ENCODE measurements at places on chromosomes 7 and 10.

GRCh38 chr7:84948634-84949033 lies 238.2 kb downstream of the SEMA3D start:
- H3K4me3 ChIP-seq: no peak overlapping the region
- no peak overlapping the region for H3K27ac ChIP-seq
- no peaks in the 10 kb centered on the region for H3K4me1 ChIP-seq

DNA sequence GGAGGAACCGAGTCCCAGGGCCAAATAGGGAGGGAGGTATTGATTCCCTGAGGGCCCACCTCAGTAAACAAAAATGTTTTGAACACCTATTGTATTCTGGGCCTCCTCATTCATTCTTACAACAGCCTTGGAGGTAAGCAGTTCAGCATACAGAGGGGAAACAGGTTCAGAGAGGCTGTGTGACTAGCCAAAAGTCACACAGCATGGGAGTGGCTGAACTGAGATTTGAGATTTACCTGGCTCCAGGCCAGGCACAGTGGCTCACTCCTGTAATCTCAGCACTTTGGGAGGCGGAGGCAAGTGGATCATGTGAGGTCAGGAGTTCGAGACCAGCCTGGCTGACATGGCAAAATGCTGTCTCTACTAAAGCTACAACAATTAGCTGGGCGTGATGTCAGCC lies 107.2 kb downstream of the TMEM130 start:
- DNase-seq: no peak
- H3K27ac ChIP-seq: no peak overlapping the region
- H3K27me3 ChIP-seq: no peaks in the 10 kb centered on the region
- H3K36me3 ChIP-seq: no peaks in the 10 kb centered on the region
- no peaks in the 10 kb centered on the region for H3K4me1 ChIP-seq

GRCh38 chr7:106545275-106545674 lies 115.7 kb downstream of the CCDC71L start:
- H3K36me3 ChIP-seq: no peaks in the 10 kb centered on the region
- no peak overlapping the region for H3K4me3 ChIP-seq
- H3K27me3 ChIP-seq: no peaks in the 10 kb centered on the region
- no peak for DNase-seq

DNA sequence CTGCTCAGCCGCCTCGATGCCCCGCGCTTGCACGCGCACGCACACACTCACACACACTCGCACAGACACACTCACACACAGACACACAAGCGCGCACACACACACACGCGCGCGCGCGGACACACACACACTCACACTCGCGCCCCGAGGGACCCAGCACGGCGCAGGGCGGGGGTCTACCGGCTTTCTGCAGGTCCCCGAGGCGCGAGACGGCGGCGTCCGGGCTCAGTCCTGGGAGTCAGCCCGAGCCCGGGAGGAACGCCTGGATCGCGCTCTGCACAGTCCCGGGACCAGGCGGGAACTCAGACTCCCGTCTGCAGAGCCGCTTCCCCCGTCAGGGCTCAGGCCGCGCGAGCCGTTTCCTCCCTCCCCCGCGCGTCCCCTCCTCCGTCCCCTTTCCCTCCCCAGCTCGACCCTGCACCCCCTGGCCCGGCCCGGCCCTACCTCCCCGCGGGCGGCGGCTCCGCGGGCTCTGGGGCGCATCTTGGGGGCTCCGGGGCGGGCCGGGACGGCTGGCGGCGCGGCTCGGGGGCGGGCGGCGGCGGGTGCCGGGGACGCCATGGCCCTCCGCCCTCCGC lies 464 bp downstream of the DENND2A start:
- H3K27me3 ChIP-seq: no peaks in the 10 kb centered on the region
- peaks cover 3% of the 10 kb centered on the region for H3K4me1 ChIP-seq
- no peaks in the 10 kb centered on the region for H3K36me3 ChIP-seq
- no peak overlapping the region for H3K27ac ChIP-seq
- H3K4me3 ChIP-seq: peak overlapping the region; percentile 25

DNA sequence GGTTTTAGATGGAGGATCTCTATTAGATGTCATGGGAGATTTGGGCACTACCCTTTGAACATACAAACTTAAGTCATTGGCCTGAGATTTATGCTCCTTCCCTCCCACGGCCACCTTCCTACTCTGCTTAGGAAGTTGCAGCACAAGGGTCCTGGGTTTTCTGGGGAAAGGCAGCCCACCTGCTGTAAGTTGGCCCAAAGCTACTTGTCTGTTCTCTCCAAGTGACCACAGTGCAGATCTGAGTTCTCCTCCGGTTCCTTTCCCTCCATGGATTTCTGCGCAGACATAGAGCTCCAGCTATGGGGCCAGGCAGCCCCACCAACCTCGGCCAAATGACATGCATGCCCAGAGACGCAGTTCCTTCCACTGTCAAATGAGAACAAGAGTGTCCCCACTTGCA lies 12.8 kb upstream of the C10orf53 start:
- no peaks in the 10 kb centered on the region for H3K4me1 ChIP-seq
- DNase-seq: no peak
- H3K36me3 ChIP-seq: no peaks in the 10 kb centered on the region
- no peaks in the 10 kb centered on the region for H3K27me3 ChIP-seq

- H3K36me3 ChIP-seq: no peaks in the 10 kb centered on the region
- H3K4me3 ChIP-seq: no peak overlapping the region
- no peak overlapping the region for H3K27ac ChIP-seq
- no peak for DNase-seq
- H3K4me1 ChIP-seq: no peaks in the 10 kb centered on the region
These were observed 24.9 kb downstream of the COL28A1 start for GRCh38 chr7:7510794-7511193.

DNA sequence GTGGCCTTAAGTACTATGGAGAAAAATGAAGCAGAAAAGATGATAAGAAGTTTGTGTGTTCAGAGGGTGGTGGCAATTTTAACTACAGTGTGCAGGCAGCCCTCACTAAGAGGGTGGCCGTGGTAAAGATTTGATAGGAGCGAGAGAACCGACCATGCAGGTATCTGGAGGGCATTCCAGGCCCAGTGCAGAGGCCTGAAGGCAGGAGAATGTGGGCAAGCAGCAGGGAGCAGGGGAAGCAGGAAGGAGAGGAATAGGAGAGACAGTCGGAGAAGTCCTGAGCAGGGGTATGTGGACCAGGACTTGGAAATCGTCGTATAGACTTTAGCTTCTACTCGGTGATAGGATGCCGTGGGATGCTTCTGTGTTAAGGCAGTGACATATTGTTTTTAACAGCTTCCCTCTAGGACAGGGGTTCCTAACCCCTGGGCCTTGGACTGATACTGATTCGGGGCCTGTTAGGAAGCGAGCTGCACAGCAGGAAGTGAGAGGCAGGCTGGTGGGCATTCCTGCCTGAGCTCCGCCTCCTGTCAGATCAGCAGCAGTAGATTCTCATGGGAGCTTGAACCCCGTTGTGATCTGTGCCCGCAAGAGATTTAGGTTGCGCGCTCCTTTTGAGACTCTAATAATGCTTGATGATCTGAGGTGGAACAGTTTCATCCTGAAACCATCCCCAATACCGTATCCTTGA lies 227.2 kb downstream of the CCDC3 start:
- no peaks in the 10 kb centered on the region for H3K27me3 ChIP-seq
- no peaks in the 10 kb centered on the region for H3K36me3 ChIP-seq
- H3K4me3 ChIP-seq: no peak overlapping the region
- no peak for DNase-seq
- H3K4me1 ChIP-seq: no peaks in the 10 kb centered on the region

DNA sequence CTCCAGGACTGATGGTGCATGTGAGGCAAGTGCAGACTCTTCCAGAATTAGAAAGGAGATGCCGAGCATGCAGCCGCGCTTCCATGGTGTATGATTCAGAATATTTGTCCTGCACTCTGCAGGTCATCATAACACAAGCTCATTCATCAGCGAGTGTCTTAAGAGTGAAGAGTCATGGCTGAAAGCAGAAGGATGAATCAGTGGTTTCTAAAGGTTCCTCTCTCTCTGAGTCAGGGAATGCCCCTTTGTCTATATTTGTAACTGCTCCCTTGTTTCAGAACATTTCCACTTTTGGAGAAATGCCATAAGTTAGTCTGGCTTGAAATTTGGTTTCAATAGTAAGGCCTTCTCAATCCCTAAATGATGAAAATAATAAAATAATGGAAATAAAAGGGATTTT lies 52.3 kb downstream of the HECW1 start:
- H3K4me3 ChIP-seq: no peak overlapping the region
- peak; percentile 37 for DNase-seq
- no peaks in the 10 kb centered on the region for H3K36me3 ChIP-seq

GRCh38 chr10:127046975-127047877 lies 142.0 kb downstream of the DOCK1 start:
- no peak overlapping the region for H3K4me3 ChIP-seq
- no peaks in the 10 kb centered on the region for H3K4me1 ChIP-seq
- H3K27ac ChIP-seq: no peak overlapping the region
- DNase-seq: no peak

- H3K4me3 ChIP-seq: no peak overlapping the region
- no peaks in the 10 kb centered on the region for H3K36me3 ChIP-seq
- no peak overlapping the region for H3K27ac ChIP-seq
These were observed 144.7 kb downstream of the ARHGAP22 start for GRCh38 chr10:48460182-48460581.

DNA sequence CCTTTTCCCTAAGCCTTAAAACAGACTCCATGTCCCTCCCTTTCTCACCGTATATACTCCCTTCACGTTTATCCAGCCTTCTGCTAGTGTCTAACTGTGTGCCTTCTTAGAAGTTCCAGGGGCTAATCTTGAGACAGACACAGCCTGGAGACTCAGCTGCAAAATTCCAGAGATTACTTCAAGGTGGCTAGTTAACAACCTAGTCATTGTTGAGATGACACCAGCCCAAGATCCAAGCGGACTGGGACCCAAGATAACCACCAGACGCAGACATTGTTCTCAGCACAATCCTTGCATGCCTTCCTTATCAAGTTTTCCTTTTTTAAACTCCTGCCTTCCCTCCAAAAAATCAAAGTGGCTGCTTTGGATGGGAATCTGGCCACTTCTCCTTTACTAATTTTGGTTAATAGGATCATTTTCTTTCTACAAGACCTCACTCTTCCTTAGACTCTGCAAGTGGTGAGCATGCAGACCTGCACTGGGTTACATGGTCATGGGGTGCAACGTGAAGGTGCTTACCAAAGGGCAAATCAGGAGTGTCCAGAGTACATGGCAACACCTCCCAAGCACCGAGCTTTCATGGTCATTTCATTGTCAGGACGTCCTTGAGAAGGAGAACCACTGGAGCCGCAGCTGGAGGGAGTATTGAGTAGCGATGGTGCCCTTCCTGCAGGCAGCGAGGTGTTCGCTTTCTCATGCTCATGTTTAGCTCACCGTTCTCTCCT lies 69.7 kb downstream of the ANLN start:
- H3K4me1 ChIP-seq: no peaks in the 10 kb centered on the region
- no peaks in the 10 kb centered on the region for H3K36me3 ChIP-seq
- H3K27ac ChIP-seq: no peak overlapping the region
- no peaks in the 10 kb centered on the region for H3K27me3 ChIP-seq
- DNase-seq: no peak
- H3K4me3 ChIP-seq: no peak overlapping the region

GRCh38 chr10:59027975-59028655 lies 148.3 kb upstream of the PHYHIPL start:
- H3K27me3 ChIP-seq: no peaks in the 10 kb centered on the region
- no peak for DNase-seq
- no peaks in the 10 kb centered on the region for H3K4me1 ChIP-seq
- no peak overlapping the region for H3K27ac ChIP-seq
- no peak overlapping the region for H3K4me3 ChIP-seq

GRCh38 chr10:77179015-77179695 lies 458.5 kb downstream of the KCNMA1 start:
- no peak overlapping the region for H3K4me3 ChIP-seq
- DNase-seq: peak; percentile 61
- peaks cover 12% of the 10 kb centered on the region for H3K4me1 ChIP-seq
- no peak overlapping the region for H3K27ac ChIP-seq
- no peaks in the 10 kb centered on the region for H3K27me3 ChIP-seq

DNA sequence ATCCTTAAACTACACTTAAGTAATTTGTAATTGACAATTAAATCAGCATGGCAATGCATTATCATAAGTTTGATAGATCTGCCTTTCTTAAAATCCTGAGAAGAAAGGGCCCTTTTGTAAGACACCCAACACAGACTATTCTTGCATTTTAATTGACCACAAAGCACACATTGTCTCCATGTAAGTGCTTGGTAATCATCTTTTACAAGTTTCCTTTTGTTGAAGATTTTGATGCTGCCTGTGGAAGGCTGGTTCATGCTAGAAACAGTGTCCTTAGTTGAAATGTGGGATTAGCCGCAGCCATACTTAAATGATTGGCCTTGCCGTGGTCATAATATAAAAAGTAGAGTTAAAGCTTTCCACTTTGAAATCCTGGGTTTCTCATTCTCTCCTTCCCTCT lies 32.3 kb upstream of the CELF2 start:
- DNase-seq: no peak
- H3K4me1 ChIP-seq: no peaks in the 10 kb centered on the region
- no peak overlapping the region for H3K27ac ChIP-seq
- no peaks in the 10 kb centered on the region for H3K36me3 ChIP-seq
- no peaks in the 10 kb centered on the region for H3K27me3 ChIP-seq

DNA sequence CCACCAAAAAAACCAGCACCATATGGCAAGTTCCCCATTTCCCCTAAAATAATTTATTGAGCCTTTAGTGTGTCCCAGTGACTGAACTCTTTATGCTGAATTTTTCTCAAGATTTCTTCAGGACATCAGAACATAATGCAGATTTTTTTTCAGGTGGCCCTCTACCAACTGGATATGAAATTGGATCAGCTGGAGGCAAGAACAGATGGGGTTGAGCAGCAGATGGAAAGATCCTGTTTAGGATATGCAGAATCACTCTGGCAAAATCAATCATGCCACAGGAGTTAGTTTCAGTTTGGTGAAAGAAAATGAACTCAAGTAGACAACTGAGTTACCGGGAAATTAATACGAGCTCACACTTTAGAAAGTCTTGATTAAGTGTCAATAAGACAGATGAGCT lies 761.5 kb upstream of the C7orf33 start:
- no peak overlapping the region for H3K4me3 ChIP-seq
- no peaks in the 10 kb centered on the region for H3K4me1 ChIP-seq
- H3K27me3 ChIP-seq: no peaks in the 10 kb centered on the region
- no peak overlapping the region for H3K27ac ChIP-seq
- DNase-seq: no peak

- no peaks in the 10 kb centered on the region for H3K4me1 ChIP-seq
- H3K36me3 ChIP-seq: no peaks in the 10 kb centered on the region
- H3K4me3 ChIP-seq: no peak overlapping the region
- DNase-seq: no peak
These were observed 28.8 kb upstream of the NMT2 start for GRCh38 chr10:15197276-15197675.

DNA sequence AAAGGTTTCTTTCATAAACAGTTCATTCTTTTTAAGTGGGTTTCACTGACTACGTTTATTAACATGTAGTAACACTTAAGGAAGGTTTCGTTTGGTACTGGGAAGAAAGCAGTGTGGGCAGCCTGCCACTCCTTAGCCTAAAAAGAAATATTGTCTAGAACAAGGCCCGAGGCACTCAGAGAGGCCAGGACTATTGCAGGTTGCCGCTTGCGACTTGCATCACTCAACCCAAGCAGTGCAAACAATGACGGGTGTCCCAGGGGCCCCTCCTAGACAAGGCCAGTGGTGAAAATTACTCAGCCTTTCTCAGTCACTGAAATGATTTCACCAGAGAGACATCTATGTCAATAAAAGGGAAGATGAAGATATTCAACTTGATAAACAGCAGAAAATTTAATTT lies 243.9 kb downstream of the SNX13 start:
- no peak for DNase-seq
- H3K36me3 ChIP-seq: no peaks in the 10 kb centered on the region
- no peaks in the 10 kb centered on the region for H3K4me1 ChIP-seq
- H3K27me3 ChIP-seq: no peaks in the 10 kb centered on the region
- no peak overlapping the region for H3K4me3 ChIP-seq

- H3K36me3 ChIP-seq: no peaks in the 10 kb centered on the region
- H3K4me1 ChIP-seq: peaks cover 75% of the 10 kb centered on the region
- no peaks in the 10 kb centered on the region for H3K27me3 ChIP-seq
- H3K27ac ChIP-seq: peak overlapping the region; percentile 7
- H3K4me3 ChIP-seq: no peak overlapping the region
- DNase-seq: no peak
These were observed 73.3 kb downstream of the FAM53B start for GRCh38 chr10:124670849-124671248.

Measured in thyroid gland (tissue), 4 donors.